Activated effector memory CD4-positive, alpha-beta T cell treated with anti-CD3 and anti-CD28 coated beads, Interleukin-2, amount 50 U/mL, for 16 hours (primary cell): ENCODE measurements at places on chromosomes 6 and 20.

DNA sequence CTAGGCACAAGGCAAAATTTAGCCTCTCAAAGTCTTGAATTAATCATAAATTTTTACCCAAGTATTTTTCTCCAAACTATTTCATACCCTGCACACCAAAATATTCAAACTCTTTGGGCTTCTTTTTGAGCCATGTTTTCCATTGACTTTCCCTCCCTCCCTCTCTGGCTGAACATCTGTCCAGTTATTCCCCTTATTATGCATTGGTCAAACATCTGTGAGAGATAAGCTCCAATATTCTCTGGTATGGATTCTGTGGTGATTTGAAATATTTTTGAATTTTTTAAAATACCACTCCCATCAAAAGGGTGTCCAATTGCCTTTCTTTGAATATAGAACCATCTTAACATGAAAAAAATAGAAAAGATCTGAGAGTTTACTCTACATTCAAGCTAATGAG, 244.2 kb downstream of the RFPL4B start:
- DNase-seq: no peak

DNA sequence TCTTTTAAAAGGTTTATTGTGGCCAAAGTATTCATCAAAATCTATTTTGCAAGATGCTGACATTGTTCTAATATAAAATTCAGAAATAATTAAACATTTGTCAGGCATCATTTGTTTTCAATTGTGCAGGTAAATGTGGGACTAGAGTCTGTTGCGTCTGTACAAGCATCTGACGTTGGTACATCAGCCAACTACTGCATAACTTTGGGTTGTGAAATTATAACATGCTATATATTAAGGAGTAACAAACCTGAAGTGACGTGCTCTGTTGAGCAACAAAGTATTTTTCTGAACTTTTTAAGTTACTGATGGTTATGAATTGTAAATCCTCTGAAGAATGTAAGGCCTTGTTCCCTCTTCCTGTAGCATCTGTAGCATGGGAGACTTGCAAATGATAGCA, 66.0 kb downstream of the RNF182 start:
- DNase-seq: no peak

- DNase-seq: no peak
Observed at GRCh38 chr6:74166849-74167248, 470.8 kb downstream of the CD109 start.

DNA sequence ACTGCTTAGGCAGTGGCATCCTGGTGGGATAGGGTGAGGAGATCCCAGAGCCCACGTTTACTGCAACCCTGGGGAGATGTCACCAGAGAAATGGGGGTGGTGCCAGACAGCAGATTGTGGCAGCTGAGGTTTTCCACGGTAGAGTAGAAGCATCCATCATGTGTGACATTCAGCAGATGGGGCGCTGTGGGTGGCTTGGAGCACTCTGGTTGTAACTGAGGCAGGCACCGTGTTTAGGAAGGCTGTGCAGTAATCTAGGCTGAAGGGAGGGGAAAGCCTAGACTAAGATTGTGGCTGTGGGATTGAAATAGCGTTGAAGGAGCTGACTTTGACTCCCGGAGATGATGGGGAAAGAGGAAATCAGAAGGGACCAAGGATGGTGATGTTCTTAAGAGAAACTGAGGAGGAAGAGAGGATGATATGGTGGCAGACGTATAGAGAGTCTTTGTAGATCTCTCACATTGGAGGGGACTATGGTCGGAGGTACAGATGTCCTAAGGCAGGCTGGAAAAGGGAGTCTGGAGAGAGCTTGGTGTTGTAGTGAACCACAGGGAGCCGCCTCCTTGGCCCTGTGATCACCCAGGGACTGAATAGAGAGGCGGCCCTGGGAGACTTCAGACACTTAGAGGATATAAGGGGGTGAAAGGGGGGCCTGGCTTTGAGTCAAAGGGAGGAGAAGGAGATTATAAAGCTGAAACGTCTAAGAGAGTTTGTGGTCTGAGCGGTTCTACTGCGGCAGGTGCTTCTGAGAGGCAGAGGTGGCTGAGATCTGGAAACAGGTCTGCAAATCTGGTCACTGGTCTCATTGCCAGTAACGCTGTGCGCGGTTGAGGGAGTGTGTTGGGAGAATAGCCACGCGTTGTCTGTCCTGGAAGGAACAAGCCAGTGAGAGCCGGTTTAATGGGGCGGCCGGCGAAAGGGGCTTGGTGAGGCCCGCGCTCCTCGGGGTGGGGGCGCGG, 792 bp upstream of the MICA start:
- peak; percentile 78 for DNase-seq

GRCh38 chr6:153790876-153791473, 248.1 kb upstream of the OPRM1 start:
- no peak for DNase-seq

DNA sequence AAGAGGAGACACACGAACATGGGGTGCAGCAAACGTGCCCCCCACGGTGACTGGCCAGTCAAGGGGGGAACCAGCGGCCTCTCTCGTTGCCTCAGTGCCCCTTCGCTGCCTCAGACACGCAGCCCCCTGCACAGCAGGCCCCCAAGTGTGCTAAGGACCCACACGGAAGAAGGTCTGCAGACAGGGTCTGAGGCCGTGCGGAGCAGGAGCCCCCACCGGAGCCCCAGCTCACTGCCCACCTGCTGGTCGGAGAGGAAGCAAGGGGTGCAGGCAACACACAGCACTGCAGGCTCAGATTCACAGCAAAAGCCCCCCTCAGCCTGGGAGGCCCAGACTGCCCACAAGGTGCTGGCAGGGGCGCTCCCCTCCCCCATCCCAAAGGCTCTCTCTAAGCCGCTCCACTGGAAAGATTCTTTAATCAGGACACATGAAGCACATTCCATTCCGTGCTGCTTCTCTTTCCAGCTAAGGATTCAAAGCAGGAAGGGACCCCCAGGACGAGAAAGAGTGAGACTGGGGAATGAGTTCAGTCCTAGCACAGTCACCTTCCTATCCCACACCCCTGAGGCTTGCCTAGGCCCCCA, 105.1 kb downstream of the SLC23A2 start:
- DNase-seq: no peak

DNA sequence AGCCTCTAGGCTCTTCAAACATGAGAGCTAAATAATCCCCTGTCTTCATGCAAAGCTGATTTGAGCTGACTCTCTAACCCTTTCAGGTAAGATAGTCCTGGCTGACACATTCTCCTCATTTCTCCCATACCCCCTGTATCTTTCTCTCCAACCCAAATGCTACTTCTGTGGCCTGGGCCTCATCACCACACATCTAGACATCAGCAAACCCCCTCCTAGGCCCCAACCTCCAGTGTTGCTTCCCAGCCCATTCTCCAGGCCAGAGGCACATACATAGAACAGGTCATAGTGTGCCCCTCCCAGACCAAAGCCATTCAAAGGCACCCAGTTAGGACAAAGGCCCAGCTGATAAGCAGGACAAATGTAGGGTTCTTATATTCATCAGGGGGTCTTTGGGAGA, 84.9 kb downstream of the ANKRD60 start:
- peak; percentile 42 for DNase-seq
